ENCODE measurements at places on chromosomes 2 and 18.

- DNase-seq = peak; percentile 25
Measured at GRCh38 chr2:112121682-112122254, 16.4 kb upstream of the FBLN7 start.

GRCh38 chr2:78115291-78115690, 593.1 kb upstream of the LRRTM4 start:
- no peak for DNase-seq

- DNase-seq = no peak
Measured at GRCh38 chr2:110995911-110996310, 124.8 kb upstream of the BCL2L11 start.

DNA sequence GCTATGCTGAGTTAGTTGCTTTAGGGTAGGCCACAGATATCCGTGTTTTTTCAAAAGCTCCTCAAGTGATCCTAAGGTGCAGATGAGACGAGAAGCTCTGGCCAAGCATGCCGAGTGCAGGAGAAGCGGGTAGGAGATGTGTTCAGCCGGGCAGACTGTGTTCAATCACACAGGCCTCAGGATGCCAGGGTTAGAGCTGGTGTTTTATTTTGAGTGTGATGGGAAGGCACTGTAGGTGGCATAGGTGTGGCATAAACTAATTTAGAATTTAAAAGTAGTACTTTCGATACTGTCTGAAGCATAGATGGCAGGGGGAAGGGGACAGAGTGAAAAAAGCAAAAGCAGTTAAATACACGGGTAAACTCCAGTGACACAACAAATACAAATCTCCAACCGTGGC, 30.9 kb downstream of the DPP4 start:
- no peak for DNase-seq

DNA sequence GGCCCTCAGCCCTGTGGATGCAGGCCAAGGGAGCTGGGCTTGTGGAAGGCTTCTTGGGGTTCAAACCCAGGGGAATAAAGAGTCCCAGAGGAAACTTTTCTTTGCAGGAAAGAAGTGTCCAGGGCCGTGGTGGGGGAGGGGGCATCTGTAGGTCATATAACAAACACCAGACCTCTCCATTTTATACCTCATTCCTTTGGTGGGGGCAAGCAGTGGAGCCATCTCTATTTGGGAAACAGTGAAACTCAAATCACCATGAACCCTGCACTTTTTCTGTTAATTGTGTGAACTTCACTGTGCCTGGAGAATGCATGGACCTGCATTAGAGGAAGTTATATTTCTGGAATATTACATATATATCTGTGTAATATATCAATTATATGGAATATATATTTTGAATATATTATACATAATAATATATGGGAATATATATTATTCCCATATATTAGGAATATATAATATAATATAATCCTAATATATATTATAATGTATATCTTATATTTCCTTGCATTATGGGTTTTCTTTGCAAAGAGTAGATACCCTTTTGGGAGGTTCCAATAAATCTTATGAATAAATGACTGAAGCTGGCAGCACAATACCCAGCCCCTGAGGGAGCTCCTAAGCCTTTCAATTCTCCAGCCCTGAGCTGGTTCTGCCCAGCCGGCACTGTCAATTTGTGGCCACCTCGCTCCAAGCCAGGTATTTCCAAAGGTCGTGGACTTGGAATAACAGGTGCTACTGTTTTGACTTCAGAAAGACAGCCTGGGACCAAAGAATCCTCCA, 97.7 kb upstream of the PKDCC start:
- no peak for DNase-seq

- no peak for DNase-seq
Measured at GRCh38 chr2:15893689-15894480, 46.5 kb upstream of the MYCN start.

DNA sequence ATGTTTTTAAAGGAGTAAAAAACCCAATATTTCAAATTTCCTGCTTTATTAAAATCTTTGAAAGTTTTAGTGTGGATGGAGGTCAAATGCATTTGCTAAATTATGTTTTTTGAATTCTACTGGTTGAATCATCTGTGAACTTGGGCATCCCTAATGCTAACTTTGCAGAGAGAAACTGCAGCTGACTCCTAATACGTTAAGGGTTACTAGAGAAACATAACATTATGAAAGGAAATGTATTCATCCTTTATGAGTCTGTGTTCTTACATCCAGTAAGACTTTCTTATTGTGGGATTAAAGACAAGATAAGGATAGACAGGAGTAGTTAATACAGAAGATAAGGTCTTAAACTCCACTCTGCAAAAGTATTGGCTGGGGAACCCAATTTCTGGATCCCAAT, 140.6 kb downstream of the FAM124B start:
- DNase-seq = no peak

- no peak for DNase-seq
Measured at GRCh38 chr2:72494392-72494791, 331.4 kb downstream of the EXOC6B start.

GRCh38 chr2:46988733-46989481, 73.3 kb upstream of the MCFD2 start:
- DNase-seq = no peak

DNA sequence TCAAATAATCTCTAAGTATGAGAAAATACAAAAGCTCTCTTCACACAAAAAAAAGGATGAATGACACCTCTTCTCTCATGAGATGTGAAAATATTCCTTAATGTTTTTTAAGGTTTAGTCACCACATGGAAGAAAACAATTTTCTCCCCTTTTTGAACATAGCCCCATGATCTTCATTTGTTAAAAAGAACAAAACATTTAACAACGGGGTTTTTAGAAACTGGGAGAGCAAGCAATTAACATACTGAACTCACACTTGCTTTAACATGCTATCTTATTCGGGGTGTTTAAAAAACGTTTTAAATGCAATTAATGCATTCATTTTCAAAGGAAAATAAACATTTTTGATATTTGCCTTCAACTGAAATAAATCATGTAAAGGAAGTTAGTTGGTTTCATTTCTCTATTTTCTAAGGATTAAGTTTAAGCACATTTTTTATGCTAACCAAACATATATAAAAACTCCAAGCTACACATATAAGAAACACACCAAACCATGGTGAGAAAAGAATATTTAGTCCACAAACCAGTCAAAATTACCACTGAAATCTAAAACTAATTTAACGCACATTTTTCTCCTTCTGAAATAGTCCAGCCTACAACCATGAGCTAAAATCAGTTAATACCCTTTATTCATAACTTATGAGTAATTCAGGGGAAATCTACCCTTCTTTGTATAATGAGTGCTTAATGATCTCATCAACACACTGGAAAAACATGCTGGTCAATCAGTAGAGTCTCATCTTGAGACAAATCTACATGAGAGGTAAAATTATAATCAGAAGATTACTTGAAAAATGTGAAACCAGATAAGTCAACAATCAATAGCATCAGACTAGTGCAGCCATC, 8.2 kb downstream of the FBXO11 start:
- no peak for DNase-seq

DNA sequence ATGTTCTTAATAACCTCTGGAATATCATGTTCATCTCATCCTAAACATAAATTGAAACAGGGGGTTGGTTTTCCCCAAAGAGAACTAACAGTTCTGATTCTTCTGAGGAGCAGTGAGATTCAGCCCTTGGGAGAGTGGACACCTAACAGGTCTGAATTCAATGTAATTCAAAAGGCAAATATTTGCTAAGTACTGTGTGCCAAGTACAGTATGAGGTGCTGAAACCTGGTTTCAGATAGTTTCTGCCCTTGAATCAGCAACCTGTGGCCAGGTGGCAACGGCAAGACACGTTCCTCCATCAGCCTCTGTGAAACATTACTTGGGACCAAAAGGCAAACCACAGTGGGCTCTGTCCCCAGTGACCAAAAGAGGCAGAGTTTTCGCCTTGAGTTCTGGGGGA, 1.3 kb downstream of the LRRC30 start:
- no peak for DNase-seq

DNA sequence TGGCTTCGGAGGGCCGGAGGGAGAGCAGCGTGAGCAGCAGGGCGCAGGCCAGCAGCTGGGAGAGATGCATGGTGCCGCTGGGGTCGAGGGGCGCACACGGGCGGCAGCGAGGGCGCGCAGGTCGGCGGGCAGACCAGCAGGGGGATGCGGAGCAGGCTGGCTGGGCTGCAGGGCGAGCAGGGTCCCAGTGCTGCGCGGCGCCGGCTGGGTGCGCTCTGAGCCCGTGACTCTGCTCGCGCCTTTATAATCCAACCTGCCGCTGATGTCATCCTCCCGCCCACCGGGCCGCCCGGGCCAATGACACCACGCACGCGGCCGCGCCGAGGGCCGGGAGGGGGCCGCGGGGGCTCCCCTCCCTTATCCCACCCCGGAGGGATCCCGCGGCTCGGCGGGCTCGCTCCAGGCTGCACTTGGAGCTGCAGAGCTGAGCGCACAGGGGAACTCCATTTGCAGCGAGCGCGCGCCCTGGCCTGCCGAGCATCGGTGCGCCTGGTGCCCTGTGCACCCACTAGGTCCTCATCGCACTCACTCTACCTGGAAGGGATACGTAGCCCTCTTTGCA, at the start of gene NPPC:
TSS of gene NPPC (minus strand) at position 217 of the 562 bp plus-strand sequence. CDS start at position 70, 147 bp downstream.
- peak; percentile 19 for DNase-seq

GRCh38 chr18:47264308-47264700, 12.8 kb upstream of the SKOR2 start:
- no peak for DNase-seq

DNA sequence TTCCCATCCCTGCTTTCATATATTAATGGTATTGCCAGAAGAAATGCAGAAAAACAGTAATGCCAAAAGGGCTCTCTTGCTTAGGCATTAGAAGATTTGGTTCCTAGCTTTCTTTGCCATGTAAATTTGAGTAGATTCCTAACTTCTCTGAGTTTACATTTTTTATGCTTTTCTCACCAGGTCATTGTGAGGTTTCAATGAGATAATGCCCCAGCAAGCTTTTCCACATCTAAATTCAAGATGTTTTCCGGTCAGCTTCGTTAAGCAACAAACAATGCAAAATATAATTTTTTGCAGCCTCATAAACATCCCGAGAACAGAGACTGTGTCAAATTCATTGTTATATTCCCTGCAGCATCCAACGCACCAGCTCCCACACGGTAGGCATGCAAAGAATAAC, 44.9 kb downstream of the NCKAP5 start:
- no peak for DNase-seq

DNA sequence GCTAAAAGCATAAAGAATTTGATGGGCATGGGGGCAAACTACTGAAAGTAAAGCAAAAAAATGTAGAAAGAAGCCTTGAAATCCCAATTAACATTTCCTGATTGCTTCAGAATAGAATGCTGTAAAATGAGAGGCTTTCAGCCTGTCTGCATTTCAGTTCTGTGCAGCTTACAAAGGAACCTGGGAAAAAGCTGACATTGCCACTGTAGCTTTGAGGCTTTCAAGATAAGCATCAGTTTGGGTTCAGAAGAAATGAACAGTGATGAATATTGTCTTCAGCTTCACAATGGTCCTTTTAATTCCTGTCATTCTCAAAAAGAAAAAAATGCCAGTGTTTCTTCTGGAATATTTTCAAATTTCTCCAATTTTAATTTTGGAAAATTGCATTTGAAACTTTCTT, 242.7 kb downstream of the LRRTM1 start:
- DNase-seq = no peak

DNA sequence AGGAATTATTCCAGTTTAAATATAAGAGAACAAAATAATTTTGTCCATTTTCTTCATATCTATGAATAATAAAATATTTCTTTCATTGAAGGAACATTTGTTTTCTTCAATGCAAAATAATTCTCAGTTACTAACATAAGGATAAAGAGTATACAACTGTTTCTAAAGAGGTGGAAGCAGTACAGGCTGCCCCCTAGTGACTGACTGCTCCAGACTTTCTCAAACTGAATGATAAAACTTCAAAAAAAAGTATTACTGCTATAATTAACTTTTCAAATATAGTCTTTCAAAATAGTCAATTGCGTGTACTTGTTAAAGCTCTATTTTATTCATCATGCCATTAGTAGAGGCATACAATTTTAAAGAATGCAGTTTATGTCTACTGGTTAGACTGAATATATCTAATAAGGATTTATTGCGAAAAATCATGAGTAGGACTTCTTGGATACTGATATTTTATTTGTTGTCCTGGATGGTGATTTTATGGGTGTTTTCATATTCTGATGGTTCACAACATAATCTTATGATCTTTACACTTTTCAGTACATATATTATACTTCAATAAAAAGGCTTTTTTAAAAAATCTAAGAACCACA, 100.1 kb downstream of the WDPCP start:
- no peak for DNase-seq

DNA sequence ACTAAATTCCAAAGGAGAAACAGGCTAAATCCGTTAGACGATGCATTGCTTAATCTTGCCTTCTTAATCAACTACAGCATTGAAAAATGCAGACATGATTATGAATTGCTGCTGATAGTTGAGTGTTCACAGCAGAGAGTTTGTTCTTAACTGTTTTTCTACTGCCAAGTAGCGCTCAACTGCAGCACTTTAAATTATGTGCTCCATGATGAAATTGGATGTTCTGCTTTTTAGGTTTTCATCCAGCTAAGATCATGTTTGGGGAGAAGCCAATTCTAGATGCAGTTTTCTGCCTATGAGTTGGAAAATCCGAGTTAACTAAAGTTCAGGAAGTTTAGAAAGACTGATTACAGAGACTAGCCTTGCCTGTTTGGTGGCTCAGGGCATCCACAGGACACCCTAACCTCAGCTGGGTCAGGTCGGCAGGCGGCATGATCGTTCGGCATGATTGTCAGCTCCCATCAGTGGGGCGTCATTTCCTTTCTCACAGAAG, 119.4 kb upstream of the PIEZO2 start:
- DNase-seq = no peak

DNA sequence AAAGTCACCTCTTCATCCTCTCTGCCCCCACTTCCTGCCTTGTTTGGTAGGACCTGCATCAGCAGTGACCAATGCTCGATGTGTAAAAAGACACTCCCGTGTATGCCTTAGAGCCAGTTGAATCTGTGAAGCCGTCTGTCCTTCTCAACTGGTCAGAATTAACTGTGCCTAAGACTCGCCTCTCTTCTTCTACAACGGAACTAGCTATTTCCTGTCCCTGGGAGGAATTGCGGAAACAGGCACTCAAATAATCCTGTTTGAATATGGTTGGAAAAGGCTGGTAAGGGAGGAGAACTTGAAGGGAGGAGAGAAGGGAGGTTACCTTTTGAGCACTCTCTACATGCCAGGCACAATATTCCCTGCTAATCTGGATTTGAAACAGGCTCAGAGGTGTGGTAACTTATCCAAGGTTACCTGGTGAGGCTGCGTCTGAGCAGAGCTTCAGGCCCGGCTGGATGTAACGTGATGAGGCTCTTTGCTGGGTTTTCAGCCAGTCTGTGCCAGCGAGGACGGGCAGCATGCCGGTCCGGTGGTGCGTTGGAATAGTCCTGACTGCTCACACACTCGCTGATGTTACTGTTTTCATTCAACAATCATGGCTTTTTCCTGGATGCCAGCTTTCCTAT, 127.0 kb downstream of the FAM168B start:
- DNase-seq = no peak

- DNase-seq = no peak
Measured at GRCh38 chr2:228329282-228329681, 147.8 kb upstream of the SPHKAP start.

- DNase-seq = no peak
Measured at GRCh38 chr2:23551875-23552274, 166.9 kb downstream of the KLHL29 start.
